ENCODE measurements at places on chromosomes 7 and 10.

DNA sequence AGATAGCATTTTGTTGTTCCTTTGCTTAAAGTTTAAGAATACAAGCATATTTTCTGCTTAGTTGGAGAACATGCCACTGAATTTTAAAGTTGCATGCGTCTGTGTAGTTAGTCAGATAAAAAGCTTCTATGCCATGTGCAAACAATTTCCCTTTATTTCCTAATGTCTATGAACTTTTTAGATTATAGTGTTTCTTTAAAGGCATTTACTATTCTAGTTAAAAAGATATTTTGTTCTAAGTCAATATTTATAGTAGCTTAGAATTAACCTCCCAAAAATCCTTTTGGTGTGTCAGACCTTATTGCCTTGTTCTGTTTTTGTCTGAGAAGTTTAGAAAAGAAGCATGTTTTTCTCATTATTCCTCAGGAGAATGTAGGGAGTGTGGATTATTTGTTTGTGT lies 99.0 kb upstream of the GATA3 start:
- no peak for DNase-seq

GRCh38 chr10:17387861-17388503 lies 66.4 kb downstream of the ST8SIA6 start:
- DNase-seq: no peak

DNA sequence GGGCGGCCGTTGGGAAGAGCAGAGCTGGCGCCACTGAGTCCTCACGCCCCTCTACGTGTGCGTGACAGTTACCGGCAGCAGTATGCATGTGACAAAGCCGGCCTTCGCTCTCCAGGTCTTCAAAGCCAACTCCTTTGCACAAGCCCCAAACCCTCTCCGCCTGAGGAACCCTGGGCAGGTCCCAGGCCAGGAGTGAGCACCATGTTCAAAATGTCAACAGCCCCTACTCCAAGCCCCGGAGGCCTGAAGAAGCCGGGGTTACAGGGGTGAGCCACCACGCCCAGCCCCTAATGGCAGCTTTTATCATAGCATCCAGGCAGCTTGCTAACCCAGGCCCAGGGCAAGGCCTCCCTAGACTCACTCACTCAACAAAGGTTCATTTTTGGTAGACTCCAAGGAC lies 70.8 kb downstream of the OAT start:
- no peak for DNase-seq

- DNase-seq: no peak
Observed at GRCh38 chr10:103545771-103546281, 52.3 kb downstream of the NEURL1 start.

- DNase-seq: no peak
Observed at GRCh38 chr10:124085680-124086079, 7.7 kb downstream of the CHST15 start.

- no peak for DNase-seq
Observed at GRCh38 chr10:11823989-11824346, 812 bp downstream of the PROSER2 start.

GRCh38 chr10:37495415-37495814 lies 362.0 kb downstream of the ZNF248 start:
- DNase-seq: no peak

DNA sequence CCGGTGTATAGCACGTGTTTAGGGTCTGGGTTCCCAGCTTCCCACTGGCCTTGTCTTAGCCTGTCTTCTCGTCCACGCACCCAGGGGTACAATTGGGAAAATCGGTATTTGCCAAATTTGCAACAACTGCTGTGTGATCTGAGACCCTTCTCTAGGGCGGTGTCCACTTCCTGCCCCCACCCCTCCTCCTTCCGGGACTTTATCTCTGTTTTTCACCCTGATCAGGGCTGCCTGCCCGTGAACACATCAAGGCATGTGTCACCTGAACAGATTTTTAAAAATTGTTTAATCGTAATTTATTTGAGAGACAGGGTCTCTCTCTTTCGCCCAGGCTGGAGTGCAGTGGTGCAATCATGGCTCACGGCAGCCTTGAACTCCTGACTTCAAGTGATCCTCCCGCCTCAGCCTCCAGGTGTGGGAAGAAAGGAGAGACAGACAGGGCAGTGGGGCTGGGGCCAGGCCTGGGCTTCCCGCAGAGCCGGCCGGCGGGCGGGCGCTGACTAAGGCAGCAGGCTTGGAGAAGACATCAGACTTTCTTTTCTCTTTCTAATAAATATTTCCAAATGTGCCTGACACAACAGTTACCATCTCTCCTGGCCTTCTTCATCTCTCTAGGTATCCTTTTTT lies 27.5 kb downstream of the ELFN1 start:
- no peak for DNase-seq

- no peak for DNase-seq
Observed at GRCh38 chr7:46301677-46302076, 380.6 kb upstream of the IGFBP3 start.

GRCh38 chr7:17633067-17633466 lies 307.2 kb downstream of the SNX13 start:
- no peak for DNase-seq

DNA sequence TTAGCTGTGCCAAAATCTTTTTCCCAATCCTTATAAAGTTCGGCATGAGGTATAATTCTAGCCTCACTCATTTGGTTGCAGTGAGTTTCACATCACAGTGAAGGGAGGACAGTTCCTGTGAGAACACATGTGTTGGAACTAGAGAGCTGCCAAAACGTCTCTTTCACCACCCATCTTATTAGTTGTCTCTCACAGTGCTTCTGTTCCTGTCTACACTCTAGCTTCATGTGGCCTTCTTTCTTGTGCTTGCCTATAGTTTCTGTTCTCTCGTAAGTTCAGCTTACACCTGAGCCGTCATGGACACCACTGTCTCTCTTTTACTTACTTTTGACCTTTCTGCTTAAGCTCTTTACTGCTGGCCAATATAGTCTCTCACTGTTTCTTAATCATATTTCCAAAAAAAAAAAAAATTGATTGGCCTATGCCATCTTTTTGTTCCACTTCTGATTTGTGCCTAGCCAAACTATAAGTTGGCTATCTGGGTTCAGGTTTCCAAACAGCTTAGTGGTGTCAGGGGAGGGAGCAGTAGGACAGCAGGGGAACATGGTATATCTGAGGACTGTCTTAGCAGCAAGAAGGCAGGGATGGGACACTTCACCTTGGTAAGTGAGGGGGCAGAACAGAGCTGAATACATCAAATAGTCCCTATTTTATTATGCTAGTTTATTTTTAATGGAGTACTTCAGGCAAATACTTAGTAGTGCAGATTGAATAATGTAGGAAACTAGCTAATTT lies 38.0 kb downstream of the ZNRF2 start:
- DNase-seq: no peak

DNA sequence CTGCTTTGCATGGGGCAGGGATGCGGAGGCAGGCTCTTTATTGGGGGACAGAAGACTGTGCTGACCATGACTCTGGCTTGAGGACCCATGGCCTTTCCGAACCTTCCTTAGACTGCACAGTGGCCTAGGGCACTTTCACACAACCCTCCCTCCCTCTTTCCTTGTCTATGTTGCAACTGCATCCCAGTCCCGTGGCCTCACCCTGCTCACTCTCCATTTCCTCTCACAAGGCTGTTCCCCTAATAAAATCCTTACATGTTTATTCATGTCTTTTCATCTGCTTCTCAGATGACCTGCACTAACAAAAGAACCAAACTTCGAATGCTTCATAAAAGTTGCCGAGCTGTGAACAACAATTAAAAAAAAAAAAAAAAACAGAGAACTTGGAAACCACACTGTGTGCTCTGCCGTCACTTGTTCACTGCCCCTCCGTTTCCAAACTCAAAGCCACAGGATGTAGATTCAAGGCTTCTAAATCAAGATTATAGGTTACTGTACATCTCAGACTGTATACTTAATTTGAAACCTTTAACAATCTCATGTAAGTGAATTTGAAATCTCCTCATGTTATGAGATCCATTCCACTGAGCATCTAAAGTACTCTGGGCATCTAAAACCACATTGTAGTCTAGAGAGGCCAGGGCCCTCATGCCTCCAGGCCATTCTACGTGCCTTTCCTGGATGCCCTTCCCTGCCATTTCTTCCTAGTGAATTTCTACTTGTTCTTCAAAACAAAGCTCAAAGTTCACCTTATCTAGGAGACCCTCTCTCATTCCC lies 265.9 kb downstream of the SNX13 start:
- no peak for DNase-seq

- DNase-seq: no peak
Observed at GRCh38 chr7:120760851-120761250, 97.1 kb downstream of the TSPAN12 start.

- DNase-seq: no peak
Observed at GRCh38 chr7:56174346-56174874, 58.2 kb upstream of the NUPR2 start.

DNA sequence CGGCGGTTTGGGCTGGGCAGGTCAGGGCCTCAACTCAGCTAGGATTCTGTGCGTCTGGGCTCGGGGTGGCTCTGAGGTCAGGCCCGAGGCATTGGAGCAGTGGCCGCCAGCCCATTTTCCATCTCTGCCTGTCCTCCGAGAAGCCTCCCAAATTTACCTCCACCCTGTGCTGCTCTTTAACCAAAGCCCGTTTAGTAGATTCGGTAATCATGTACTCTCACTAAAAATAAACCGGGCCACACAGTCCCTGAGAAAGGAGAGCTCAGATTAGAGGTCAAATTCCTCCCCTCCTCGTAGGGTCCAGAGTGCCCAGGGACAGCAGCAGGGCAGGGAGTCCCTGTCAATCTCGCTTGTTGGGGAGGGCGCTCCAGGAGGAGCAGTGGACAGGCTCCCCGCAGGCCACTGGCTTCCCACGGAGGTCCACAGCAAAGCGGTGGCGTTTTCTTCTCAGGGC lies 88.7 kb upstream of the CHST15 start:
- no peak for DNase-seq

DNA sequence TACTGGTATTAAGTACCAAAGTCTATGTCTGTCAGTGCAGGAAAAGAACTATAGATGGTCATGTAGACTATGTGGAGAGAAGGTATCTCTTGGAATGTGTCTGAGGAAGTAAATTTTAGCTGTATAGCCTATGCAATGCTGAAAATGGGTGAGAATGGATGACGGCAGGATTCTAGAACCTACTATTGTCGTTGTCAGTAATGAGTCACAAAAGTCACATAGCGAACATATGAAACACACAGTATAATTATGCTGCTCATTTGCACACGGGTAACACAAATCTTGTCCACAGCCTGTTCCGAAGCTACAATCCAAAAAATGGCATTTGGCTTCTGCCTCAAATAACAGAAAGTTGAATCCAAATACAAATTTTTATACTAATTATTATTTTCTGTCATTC lies 33.6 kb upstream of the KMT2E start:
- DNase-seq: no peak

DNA sequence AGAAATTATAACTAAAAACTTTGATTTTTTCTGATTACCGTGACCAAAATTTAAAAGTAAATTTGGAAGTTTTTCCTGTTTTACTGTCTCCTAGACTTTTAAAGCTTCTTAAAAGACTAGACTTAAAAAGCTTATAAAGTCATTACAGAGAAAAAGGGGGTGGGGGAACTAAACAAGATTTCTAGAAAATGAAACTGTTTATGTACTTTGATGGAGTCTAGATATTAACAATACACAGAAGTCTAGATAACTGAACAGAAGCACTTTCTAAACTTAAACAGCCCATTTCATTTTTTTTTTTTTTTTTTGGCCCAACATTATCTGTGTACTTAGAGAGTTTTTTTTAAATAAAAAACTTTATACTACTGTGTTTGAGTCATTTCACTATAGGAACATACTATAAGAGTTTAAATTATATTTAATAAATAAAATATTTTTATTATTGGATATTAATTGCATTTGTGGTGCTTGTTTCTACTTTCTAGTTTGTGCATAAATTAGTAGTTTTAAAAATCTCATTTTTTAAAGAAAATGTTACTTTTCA lies 98.5 kb downstream of the PHTF2 start:
- DNase-seq: no peak

GRCh38 chr10:48819783-48820182 lies 119.9 kb downstream of the LRRC18 start:
- no peak for DNase-seq

- DNase-seq: no peak
Observed at GRCh38 chr7:36224934-36225858, 72.1 kb downstream of the EEPD1 start.

DNA sequence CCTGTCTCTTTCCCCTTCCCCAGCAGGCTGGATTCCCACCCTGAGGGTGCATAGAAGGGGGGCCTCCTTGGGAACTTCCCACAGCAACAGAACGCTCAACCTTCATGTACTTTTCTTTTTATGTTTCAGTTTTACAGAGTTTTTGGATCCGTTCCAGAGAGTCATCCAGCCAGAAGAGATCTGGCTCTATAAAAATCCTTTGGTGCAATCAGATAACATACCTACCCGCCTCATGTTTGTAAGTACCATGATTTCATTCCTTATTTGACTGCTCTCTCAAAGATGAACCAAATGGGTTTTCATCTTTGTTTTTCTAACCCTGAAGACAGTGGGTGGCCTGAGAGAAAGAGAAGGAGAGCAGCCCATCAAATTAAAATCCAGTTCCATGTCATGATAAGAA lies 46.7 kb downstream of the PLPP4 start:
- no peak for DNase-seq

DNA sequence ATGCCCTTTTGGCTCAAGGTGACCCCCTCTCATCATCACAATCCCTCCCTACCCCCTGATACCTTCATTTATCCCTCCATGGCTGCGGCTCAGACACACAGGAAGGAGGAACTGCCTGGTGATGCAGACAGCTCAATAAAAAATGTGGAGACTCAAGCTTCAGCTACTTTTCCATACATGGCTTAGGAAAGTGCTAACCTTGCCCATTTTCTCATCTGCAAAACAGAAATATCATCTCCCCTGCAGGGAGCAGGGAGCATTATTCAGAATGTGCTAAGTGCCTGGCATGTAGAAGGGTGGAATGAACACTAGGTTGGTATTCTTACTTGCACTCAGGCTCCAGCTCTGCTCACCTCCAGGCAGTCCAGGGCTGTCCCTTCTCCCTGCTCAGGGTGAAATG lies 23.8 kb downstream of the CXCL12 start:
- DNase-seq: no peak

- no peak for DNase-seq
Observed at GRCh38 chr10:130924138-130924819, 387.2 kb downstream of the TCERG1L start.

DNA sequence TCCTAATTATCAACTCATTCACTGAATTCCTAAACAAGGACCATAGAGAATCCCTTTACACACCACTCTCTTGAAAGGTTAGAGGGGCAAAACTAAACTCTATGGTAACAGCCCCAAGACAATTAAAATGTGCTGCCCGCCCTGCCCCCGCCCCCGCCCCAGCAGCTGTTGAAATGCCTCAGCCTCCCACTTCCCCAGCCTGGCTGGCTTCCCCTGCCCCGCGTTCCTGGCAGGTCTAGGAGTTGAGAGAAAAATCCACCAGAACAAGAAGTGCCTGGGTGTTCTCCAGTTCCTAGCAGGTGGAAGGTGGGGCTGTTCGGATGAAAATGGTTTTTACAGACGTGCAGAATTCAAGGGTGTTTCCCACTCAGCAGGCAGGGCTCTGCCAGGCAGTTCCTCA lies 109.5 kb upstream of the ZEB1 start:
- DNase-seq: no peak

GRCh38 chr10:44071479-44071878 lies 313.4 kb downstream of the CXCL12 start:
- no peak for DNase-seq
